ENCODE measurements at places on chromosomes 3 and 15.

DNA sequence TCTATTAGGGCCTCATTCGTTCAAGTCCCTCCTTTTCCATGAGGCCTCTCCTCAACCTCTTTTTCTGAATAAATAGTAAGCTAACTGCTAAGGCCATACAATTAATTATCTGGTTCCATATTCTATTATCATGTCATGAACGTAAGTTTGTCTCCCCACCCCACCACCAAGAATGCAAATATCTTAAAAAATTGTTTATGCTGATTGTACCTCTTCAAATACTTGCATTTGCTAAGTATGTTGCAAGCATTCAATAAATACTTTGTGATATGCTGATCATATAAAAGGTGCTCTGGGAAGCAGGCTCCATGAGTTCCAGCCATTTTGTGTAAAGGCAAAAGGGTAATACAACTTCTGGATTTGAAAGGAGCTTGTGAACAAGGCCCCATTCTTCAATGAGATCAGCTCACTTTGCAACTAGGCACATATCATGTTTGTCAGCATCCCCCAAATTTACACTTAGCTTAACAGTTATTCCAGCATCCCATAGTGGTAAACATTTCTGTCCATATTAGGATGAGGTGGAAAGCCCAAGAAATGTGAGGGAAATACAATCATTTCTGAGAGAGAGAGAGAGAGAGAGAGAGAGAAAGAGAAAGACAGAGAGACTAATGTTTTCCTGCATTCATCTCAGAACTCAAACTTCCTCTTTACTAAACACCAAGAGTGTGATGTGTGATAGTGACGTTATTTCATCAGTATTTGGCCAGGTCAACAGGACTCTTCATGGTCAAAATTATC, 33.2 kb downstream of the SLC12A8 start:
- DNase-seq = no peak

DNA sequence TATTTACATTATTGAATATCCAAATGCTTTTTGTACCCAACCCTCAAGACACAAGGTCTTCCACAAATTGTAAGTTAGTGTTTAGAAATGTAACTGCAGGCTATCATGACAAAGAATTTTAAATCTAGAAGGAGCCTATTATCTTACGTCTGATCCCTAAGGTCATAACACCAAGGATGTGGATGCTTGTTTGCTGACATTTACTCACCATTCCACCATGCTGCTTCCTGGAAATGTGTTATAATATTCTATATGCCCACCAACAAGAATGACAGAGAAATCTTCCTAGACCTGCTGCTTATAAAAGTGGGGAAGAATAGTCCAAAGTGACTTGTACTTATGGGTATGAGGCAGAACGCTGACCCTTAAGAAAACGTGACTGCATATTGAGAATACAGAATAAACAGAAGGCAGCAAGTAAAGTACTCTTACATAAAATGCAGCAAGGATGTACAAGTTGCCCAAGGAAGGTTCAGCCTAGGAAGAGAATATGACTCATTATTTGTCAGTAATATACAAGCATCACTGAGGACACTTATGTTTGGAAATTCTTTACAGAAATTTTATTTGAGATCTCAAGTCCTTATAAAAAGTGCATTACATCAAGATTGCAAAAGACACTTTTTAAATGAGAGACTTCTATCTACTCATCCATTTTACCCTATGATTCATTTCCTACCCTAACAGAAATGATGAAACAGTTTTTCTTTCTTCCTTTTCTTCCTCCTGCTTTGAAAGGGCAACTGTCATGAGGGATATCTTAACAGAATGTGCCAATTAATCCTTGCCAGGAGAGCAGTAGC, 59.6 kb downstream of the ESYT3 start:
- DNase-seq = no peak

DNA sequence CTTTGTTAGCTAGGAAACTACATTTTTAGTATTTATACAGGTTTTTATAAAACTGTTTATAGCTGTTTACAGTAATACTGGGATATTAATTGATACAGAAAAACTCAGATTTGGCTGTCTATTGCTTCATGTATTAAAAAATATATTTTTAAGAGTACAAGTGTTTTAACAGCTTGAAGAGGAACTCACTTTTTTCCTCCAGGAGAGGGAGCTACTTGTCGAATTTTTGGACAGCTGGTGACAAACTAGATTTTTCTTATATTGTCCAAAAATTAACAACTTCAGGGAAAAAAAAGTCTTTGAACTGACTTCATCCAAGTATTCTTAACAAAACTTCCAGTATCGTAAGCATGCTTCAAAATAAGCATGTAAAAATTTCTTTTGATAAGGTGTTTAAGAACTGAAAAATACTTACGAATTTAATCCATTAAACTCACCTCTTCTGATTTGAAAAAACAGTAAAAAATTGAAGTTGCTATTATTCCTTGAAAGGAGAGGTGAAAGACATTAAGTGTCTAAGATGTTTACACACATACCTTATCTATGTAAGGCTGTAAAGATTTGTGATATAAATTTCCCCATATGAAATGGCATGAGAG, 4.0 kb downstream of the DIPK2A start:
- no peak for DNase-seq

- DNase-seq = no peak
These were observed 8.2 kb upstream of the SEC22A start for GRCh38 chr3:123193448-123194101.

GRCh38 chr3:157491136-157491535, 12.1 kb downstream of the VEPH1 start:
- no peak for DNase-seq

GRCh38 chr3:167032267-167032876, 347.7 kb downstream of the ZBBX start:
- no peak for DNase-seq

- DNase-seq = no peak
These were observed 172.7 kb downstream of the WDR72 start for GRCh38 chr15:53586799-53587198.

Measured in stimulated activated CD4-positive, alpha-beta T cell treated with anti-CD3 and anti-CD28 coated beads, Interleukin-1b, Interleukin-23, amount 100 ng/mL, for 1 hour (primary cell).